ENCODE measurements at places on chromosomes 2 and 18.

DNA sequence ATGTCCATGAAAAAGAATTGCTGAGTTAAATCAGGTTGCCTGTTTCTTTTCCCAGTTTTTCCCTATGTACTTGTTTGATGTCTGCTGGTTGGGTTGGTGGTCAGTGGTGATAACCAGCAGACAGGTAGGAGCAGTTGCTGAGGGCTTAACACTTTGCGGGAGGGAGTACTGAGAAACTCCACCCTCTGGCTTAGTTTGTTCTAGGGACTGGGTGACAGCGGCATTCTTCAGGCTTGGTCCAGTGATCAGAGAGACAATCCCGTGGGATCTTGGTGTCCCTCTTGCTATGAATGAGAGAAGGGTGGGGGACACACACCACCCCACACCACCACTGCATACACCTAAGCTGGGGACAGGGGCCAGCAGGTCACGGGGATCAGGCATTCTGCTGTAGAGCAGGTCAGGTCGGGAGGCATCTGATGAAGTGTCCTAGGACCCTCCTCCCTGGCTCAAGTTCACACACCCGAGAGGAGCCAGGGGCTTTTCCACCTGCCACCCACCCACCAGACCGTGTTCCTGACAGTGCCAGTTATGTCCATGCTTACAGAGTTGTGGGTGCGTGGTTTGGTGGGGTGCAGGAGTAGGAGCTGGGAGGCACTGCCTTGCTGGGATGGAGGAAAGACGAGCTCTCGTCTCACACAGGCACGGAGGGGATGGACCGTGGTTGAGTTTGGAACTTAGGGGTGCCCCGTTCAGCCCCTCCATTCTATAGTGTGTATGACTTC is 21.3 kb upstream of the ALLC start:
- no peak for DNase-seq

DNA sequence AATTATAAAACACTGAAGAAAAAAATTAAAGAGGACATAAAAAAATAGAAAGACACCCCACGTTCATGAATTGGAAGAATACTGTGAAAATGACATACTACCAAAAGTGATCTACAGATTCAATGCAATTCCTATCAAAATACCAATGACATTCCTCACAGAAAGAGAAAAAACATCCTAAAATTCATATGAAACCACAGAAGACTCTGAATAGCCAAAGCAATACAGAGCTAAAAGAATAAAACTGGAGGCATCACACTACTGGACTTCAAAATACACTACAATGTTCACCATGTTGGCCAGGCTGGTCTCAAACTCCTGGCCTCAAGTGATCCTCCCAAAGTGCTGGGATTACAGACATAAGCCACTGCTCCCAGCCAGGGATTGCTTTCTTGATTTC is 56.3 kb downstream of the TLK1 start:
- no peak for DNase-seq

DNA sequence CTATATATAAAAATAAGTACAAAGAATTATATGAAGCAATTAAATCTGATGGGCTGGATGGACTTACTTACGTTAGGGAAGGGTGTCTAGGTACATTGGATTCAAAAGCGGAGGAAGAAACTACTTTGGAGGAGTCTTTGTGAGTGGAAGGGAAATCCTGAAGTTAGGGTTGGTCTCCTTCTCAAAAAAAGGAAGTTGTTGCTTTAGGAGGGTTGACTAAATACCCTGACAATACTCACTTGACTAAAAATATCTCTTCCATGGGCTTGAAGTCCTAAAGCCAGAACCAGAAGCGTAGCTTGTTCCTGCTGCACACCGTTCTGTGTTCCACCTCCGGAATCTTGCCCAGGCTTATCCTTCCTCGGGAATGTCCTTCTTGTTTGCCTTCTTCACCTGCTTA is 143.3 kb upstream of the ZEB2 start:
- no peak for DNase-seq

DNA sequence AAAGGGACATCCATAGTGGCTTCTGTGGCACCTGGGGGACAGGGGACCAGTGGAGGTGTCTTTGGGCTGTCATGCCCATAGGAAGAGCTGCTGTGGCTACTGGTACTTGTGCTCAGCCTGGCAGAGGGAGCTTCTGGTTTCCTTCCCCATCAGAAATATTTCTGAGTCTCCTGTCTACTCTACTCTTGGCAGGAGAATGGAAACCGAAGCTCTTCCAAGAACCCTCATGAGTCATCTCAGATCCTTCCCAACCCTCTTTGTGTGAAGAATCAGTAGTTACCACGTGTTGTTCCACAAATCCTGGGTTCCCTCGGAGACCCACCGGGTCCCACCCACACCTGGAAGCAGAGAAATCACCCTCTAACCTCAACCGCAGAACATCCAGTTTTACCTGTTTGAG is 234.9 kb downstream of the FHOD3 start:
- DNase-seq, result no peak

DNA sequence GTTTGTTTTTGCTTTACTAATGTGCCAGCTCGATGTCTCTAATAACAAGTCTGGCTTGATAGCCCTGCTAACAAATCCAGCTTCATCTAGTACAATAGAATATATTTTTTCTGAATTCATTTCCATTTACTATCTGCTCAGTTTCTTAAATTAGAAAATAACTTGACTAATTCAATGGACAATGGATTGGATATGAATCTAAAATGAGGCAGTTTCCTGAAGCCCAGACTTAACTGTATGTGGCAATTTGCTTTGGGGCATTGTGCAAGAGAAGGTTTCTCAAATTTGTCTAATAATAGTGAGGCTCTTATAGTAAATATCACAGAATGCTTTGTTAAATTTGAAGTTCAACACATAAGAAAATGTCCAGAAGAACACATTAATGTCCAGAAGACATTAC is 25.8 kb downstream of the CALCRL start:
- no peak for DNase-seq

- no peak for DNase-seq
Measured at GRCh38 chr18:55821219-55821618, 233.2 kb upstream of the TCF4 start.

All from activated CD8-positive, alpha-beta memory T cell treated with anti-CD3 and anti-CD28 coated beads for 1 hour (primary cell).